NCI-H748 treated with DMSO at 0.1 percent for 48 hours (cell line): ENCODE measurements at places on chromosomes 5 and 9.

DNA sequence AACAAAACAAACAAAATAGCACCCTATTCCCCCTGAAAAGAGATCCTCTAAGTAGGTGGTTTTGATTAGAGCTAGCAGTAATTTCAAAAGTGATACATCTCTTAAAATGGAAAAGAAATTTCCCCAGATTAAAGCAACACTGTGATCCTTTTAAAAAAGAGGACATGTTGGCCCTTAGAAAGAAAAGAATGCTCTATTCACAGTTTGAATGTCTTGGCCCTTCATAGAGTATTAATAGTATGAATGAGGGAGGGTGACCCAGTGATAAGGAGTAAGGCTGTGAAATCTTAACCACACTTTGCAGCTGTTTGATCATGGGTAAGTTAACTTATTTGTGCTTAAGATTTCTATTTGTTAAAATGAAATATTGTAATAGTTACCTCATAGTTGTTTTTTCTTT is 467.7 kb upstream of the MEF2C start:
- no peak for DNase-seq

DNA sequence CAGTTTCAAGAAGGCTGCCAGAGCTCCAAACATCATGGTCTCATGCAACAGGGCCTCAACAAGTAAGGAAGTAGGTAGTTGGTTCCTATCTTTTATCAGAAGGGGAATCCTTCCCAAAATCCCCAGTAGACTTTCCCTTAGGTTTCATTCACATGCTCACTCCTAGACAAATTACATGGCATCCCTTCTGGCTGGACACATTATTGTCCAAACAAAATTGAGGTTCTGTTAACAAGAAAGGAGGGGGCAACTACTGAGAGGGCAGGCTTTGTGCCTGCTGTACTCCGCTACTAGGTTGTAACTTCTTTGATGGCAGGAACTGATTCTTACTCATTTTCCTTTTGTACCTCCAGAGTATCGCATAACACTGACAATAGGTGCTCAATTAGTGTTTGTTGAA is 56.0 kb upstream of the OSMR start:
- no peak for DNase-seq

DNA sequence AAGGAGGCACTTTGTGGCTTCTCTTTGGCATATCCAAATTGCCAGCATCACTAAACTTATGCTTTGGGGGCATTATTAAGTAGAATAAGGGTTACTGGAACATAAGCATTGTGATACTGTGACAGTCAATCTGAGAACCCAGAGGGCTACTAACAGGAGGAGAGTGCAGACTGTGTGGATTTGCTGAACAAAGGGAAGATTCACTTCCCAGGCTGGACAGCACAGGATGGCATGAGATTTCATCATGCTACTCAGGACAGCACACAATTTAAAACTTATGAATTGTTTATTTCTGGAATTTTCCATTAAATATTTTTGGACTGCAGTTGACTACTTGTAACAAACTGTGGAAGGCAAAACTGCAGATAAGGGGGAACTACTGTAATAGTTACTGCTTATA is 212.5 kb downstream of the TMC1 start:
- no peak for DNase-seq

GRCh38 chr9:69801989-69802388 is 18.6 kb upstream of the CFAP95 start:
- DNase-seq, result no peak

DNA sequence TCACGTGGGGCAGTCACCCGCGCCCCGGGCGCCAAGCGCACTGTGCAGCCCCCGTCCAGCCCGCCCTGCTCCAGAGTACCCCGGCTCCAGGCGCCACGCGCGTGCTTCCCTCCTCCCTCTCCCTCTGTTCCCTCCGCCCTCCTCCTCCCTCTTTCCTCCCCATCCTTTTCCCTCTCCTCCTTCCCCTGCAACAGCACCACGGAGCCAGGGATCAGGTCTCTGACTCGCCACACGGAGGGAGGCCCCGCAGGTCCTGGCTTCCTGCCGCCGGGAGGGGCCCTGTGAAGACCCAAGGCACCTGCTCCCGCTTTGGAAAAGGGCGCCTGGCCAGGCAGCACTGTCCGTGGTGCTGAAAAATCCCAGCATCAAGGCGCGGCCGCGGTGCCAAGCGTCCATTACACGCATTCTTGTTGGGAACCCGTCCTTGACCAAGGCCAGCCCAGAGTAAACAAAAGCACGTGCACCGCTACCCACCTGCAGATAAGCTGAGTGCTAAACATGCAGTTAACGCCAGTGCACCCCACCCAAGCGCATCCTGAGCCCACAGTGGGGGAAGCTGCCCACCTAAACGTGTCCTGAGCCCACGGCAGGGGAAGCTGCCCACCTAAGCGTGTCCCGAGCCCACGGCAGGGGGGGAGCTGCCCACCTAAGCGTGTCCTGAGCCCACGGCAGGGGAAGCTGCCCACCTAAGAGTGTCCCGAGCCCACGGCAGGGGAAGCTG is 21.7 kb downstream of the SLC6A18 start:
- peak; percentile 45 for DNase-seq

GRCh38 chr5:24433555-24433954 is 211.2 kb downstream of the CDH10 start:
- DNase-seq, result no peak

DNA sequence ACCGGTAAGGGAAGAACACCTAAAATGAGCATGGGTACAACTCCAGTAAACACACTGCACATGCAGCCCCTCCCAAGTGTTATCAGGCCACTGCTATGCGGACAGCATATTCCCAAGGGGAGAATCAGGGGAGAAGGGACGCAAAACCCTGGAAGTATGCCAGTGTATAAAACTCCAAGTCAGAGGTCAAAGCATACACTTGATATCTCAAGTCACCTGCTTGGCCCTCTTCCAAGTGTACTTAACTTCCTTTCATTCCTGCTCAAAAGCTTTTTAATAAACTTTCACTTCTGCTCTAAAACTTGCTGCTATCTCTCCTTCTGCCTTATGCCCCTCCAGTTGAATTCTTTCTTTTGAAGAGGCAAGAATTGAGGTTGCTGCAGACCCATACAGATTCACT is 408.1 kb downstream of the HTR1A start:
- DNase-seq, result no peak

GRCh38 chr5:132394667-132395259 is 25.3 kb downstream of the SLC22A5 start:
- DNase-seq, result no peak
